ENCODE measurements at places on chromosomes 6 and 20.

DNA sequence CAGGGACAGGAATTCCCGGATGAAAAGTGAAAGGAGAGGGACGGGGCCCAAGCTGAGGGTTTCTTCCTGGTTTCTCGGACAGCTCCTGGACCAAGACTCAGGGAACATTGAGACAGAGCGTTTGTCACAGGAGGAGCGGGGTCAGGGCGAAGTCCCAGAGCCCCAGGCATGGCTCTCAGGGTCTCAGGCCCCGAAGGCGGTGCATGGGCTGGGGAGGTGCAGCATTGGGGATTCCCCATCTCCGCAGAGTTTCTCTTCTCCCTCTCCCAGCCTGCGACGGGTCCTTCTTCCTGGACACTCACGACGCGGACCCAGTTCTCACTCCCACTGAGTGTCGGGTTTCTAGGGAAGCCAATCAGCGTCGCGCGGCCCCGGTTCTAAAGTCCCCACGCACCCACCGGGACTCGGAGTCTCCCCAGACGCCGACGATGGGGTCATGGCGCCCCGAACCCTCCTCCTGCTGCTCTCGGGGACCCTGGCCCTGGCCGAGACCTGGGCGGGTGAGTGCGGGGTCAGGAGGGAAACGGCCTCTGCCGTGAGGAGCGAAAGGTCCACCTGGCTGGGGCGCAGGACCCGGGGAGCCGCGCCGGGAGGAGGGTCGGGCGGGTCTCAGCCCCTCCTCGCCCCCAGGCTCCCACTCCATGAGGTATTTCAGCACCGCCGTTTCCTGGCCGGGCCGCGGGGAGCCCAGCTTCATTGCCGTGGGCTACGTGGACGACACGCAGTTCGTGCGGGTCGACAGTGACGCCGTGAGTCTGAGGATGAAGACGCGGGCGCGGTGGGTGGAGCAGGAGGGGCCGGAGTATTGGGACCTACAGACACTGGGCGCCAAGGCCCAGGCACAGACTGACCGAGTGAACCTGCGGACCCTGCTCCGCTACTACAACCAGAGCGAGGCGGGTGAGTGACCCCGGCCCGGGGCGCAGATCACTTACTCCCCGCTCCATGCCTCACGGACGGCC is 54.6 kb upstream of the POLR1H start:
- DNase-seq = no peak

- no peak for DNase-seq
Observed at GRCh38 chr20:4729265-4729664, 7.6 kb downstream of the PRND start.

GRCh38 chr6:139698526-139699176 is 324.2 kb upstream of the CITED2 start:
- DNase-seq = no peak

DNA sequence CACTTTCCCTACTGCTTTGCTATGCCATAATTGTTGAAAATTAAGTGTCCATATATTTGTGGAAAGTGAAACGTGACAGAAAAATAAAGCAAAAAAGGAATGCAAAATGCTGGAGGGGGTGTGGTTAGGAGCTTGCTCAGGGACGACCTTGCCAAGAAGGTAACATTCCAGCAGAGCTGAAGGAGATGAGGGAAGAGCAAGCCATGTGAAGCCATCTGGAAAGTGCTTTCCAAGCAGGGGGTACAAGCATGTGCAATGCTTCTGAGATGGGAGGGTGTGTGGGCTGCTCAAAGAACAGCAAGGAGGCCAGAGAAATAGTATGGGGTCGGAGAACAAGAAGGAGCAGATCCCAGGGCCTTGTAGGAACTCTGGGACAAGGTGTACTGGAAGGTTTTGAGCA is 161.7 kb downstream of the ISM1 start:
- DNase-seq = no peak
